ENCODE measurements at places on chromosomes 12 and 14. TPM values are rescaled to one million over a fixed set of nuclear protein-coding genes. Genes with fewer than 3 reads are reported as not detected.

The DAO gene
- total RNA-seq: not detected

The NKX2-8 gene
- 4.2 TPM for total RNA-seq

The MAP3K9 gene
- total RNA-seq: 12.2 TPM

The PIK3C2G gene
- 1.6 TPM for total RNA-seq

The IAPP gene
- not detected for total RNA-seq

The SYNE3 gene
- 1.2 TPM for total RNA-seq

The SAMD15 gene
- 0.35 TPM for total RNA-seq

The SALL2 gene
- 2.6 TPM for total RNA-seq

The SYCP3 gene
- total RNA-seq: not detected

The RHOJ gene
- 0.21 TPM for total RNA-seq

The CMKLR1 gene
- not detected for total RNA-seq

The GLIPR1L2 gene
- total RNA-seq: 0.56 TPM

The LRP1-AS gene
- not detected for total RNA-seq

The TSPAN31 gene
- total RNA-seq: 44.2 TPM

The TAS2R31 gene
- total RNA-seq: not detected

The EPYC gene
- not detected for total RNA-seq

The KLRC4 gene
- 0.21 TPM for total RNA-seq

The C12orf42 gene
- total RNA-seq: not detected

The KRT3 gene
- total RNA-seq: not detected

The AVPR1A gene
- total RNA-seq: not detected

The ZFHX2 gene
- total RNA-seq: 0.21 TPM

The ZBTB25 gene
- total RNA-seq: 4.7 TPM

Data from airway epithelial cell (primary cell).